Stimulated activated CD4-positive, alpha-beta T cell treated with anti-CD3 and anti-CD28 coated beads, Interleukin-1b, Interleukin-23, amount 100 ng/mL, for 1 hour (primary cell): ENCODE measurements at places on chromosomes 6 and 20.

- DNase-seq: no peak
Measured at GRCh38 chr20:2394411-2395055, 13.8 kb downstream of the TGM6 start.

DNA sequence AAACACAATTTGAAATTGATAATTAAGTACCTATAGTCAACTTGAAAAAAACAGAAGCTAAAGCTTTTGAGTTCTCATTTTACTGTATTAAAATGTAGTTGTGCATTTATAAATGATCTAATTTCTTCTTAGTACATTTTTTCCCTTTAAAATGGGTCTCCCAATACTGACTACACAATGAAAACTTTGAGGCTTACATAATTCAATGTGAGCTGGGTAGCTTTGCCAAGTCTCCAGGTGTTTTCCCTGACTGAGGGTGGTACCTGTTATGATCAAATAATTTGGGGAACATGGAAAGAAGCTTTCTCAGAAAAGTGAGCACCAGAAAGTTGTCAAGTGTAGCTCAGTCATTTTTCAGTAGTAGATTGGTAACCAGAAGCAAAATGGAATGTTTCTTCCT is 74.3 kb downstream of the ARMC2 start:
- DNase-seq: no peak

DNA sequence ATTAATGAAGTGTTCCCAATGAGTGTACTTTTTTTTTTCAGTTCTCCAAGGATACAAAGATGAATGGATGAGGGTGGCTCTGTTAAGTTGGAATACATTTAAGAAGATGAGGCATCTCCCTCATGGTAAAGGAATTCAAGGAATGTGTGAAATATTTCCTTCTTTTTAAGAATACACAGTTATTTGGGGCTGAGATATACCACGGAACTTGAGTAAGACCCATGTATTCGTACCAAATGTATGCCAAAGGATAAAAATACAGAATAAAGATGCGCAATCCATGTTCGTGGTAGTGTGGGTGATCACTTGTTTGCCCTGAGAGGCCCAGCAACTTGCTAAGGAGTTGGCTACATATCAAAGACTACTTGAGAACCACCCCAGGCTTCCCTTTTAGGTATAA is 164.2 kb upstream of the TCF21 start:
- DNase-seq: no peak

DNA sequence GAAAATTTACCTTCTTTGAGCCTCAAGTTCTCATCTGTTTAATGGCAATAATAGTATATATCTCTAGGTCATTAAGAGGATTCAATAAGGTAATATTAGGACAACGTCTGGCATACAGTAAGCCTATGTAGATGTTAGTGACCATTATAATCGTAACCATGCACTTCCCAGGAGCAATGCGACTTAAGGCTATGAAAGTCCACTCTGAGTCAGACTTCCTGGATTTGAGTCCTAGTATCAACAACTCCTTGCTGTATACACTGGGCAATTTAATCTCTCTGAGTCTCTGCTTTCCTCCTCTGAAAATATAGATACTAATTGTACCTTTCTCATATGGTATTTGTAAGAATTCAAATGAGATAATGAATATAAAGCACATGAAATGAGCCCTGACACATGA is 168.1 kb upstream of the HDDC2 start:
- no peak for DNase-seq

DNA sequence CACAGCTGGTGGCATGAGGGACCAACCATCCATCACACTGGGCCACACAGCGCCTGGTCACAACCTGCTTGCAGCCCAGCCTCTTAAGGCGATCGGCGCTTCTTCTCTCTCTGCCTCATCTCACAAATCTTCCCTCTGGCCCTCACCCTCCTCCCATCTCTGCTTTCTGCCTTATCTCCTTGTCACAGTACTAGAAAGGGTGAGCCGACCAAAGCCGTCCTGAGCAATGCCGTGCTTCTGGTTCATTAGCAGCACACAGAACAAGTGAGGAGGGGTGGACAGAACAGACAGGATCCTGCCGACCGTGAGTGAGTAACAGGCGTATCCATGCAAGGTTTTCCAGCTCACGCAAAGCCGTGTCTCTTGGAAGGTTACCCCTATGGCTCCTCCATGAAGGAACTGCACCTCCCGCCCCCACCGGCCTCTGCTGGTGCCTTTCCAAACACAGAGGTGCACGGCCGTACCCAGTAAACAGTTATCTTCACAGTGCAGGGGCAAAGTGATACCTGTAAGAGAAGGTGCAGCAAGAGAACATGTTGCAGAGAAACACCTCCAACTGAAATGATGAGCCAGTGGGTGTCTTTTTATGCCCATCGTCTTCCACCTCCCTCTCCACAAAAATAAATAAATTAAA is 331.7 kb downstream of the FARS2 start:
- DNase-seq: no peak

- DNase-seq: no peak
Measured at GRCh38 chr6:155272353-155273232, 8.8 kb downstream of the CLDN20 start.

DNA sequence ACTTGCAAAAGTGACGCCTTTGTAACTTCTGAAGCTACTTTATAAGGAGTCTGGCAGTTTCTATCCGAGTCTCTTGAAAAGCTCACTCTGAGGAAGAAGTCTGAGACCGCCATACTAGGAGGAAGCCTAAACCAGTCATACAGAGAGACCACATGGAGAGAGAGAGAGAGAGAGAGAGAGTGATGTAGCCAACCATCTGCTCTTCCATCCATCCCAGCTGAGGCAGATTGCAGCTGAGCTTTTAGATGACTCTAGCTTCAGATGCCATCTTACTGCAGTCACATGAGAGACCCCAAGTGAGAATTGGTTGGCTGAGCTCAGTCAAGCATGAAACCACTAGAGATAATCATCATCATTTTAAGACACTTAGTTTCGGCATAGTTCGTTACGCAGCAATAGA is 15.0 kb upstream of the DTNBP1 start:
- no peak for DNase-seq

- DNase-seq: no peak
Measured at GRCh38 chr6:96702626-96703025, 134.7 kb downstream of the GPR63 start.

DNA sequence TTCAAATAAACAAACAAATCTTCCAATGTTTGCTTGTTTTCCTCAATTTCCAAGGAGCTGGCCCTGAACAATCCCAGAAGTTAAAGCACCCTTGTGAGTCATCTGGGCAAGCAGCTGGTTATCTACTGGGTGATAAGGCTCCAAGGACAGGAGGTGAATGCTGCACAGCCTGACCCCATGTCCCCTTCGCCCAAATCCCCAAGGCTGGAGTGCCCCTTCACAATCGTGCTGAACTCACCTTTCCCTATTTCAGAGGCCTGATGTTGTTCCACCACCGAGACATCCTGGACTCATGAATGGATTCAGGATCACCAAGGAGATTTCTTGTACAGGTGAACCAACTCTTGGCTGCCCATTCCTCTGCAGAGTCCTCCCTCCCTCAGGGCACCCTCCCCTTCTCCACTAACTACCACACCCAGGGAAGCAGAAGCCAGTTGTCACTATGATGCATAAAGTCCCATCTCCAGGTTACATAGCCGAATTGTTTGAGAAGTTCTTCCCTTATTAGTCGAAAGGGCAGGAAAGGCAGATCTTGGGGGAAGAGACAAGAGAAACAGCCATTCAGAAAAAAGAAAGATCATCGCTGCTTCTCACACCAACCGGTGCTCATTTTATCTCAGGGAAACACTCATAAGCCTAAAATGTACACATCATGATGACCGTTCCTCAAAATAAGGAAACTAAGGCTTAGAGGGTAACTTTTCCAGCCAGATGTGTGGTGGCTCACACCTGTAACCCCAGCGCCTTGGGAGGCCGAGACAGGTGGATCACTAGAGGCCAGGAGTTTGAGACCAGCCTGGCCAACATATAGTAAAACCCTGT is 138.8 kb upstream of the RREB1 start:
- DNase-seq: no peak

GRCh38 chr6:69835414-69836179 is 30.8 kb upstream of the COL19A1 start:
- no peak for DNase-seq
